Brain (organoid and tissue), 16 donors: ENCODE measurements at places on chromosomes 7 and 10.
A peak's percentile ranks its signal among the peaks of the same experiment; 100 is the strongest.

DNA sequence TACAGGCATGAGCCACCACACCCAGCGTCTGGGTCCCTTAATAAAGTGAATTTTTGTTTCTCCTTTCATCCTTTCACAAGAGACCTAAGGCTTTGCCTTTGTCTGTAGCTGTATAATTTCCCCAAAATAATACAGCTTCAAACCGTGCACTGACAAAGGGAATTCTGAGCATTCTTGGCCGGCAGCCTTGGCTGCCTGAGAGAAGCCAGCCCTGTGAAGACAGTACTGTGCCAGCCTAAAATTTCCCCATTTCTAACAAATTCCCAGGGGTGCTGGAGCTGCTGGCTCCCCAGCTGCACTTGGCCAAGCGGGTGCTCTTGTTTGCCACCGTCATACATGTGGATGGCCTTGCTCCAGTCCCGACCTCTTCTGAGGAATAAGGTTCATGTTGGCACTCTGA lies 106.2 kb downstream of the ZMYND11 start:
- DNase-seq: peak; percentile 70

DNA sequence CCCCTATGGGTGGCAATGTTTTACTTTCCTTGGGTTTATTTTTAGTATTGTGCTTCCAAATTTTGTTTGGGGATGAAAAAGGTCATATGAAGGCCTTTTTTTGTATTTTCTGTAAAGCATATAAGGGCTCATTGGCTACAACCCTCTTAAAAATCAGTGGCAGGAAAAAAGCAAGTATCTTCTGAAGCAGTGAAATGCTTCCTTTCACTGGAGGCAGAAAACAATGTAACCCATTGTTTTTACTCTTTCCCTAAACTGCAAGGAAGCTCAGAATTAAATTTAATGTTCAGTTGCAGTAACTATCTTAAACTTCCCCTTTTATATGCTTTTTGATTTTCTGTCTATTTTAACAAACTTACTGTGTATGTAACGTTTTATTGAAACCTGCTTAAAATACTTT lies 148.7 kb upstream of the LYZL1 start:
- no peak for DNase-seq

DNA sequence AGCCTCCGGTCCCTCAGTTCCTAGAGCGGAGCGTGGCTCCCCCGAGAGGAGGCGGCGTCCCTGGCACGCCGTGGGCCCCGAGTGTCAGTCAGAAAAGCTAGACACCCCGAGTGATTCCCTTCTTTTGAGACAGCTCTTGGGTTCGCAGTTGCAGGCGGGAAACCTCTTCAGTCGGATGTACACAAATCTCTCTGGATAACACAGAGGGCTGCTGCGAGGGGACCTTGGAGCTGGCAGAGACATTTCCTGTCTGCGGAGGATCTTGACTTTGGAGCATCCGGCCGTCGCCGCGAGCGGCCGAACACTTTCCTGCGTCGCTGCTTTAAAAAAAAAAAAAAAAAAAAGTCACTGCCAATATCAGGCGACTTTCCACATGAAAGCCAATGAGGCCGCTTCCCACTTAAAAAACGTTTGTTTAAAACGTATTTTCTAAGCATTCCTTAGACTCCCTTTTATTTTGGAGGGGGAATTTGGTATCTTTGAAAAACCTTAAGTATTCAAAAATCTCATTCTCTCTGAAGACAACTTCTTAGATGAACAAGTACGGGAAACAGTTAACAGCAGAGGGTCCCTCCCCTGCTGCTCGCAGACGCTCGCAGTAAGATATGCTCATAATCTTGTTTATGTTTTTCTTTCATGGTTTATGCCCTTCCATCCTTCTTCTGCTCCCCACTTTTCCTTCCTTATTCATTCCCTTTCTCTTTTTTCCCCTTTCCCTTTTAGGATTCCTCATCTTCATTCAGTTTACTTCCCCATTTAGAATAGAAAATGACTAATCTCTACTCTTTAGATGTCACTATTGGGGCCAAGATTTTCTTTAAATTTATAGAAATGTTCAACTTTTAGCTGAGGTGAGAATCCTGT lies 10.0 kb downstream of the HHEX start:
- peak; percentile 40 for DNase-seq

GRCh38 chr7:102304668-102305067 lies 18.0 kb downstream of the SH2B2 start:
- DNase-seq: no peak
